ENCODE measurements at places on chromosomes 16 and 17.

DNA sequence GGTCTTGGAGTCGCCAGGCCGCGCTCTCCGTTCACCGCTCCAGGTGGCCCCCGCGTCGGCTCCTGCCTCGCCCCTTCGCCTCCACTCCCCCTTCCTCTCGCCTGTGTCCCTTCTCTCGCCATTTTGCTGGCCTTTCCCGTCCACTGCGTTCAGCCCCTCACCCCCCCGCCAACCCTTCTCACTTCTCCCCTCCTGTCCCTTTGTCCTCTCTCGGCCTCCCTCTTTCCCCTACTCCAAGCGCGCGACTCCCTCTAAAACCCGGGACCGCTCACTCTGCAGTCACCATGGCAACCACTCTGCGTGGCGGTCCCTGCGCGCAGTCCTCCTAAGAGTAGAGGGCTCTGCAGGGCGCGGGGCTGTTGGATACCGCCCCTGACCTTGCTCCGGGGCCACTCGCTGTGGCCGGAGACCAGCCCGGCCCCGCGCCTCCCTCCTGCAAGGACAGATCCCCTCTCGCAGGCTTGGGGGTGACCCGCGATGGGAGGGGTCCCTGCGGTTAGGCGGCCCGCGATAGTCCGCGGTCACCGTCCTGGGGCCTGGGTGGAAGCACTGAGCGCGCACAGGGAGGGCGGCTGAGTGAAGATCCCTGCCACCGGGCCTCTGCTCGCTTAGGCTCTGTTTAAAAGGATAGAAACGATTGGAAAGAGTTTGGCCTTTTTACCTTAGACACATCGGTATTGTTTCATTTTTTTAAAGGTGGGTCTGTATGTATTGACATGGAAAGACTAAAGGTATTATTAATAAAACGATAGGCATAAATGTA lies 454 bp downstream of the CCDC40 start:
- no peak for DNase-seq

- peak; percentile 33 for DNase-seq
These were observed 16.7 kb downstream of the RPRML start for GRCh38 chr17:46962374-46962790.

DNA sequence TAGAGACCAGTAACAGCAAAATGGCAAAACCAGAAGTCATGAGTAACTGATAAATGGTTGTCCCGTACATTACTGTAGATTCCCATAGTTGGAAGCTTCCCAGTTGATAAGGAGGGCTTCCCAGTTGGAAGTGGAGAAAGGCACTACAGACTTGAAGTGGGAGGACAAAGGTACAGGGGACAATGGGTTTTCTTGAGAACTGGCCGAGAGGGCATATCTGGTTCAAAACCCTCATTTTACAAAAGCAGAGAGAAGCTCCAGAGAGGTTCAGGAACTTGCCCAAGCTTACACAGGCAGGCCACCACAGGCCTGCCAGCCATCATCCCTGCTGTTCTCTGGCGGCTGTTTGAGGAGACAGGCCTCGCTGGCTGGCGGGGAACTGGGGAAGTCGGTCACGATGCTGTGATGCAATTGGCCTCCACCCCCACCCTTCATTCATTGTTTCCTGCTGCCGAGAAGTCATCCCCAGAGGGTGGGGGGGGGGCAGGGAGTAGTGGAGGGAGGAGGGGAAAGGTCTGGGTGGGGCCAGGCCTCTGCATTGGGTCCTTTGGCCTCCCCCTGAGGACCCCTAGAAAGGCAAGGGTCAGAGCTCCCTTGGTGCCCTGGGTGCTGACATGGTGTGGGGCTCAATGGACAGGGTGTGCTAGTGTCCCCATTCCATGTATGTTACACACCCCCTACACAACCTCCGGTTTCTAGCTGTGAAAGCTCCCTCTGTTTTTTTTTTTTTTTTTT lies 3.0 kb downstream of the UBALD2 start:
- DNase-seq, result no peak

DNA sequence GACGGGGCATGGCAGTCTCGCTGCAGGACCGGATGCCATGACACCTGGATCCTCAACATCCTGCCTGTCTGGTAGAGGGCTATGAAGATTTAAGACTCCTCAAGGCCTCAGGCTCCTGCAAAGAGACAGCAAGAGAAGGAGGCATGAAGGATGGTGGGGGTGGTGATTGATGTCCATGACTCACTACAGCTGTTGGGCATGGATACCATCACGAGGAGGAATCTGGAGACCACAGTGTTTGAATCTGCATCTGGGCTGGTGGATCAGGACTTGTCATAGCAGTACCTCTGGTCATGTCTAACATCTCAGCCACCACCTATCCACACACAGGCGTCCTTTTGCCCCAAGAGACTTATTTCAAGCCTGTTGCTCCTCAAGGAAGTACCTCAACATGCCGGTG lies 50.2 kb upstream of the WSCD1 start:
- DNase-seq, result no peak

DNA sequence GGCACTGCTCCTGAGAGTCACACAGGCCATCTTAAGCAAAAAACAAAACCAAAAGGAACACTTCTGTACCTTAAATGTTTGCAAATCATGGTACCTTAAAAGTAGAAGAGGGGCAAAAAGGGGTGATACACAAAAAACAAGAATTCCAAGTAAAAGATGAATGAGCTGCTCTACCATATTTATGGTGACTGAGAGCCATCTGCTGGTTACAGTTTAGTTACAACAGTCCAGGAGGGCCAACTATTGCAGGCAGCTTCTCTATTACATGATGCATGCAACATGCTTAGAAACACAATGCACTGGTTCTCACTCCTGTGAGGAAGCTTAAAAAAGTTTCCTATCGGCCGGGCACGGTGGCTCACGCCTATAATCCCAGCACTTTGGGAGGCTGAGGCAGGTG lies 53.5 kb downstream of the STX8 start:
- peak; percentile 25 for DNase-seq

GRCh38 chr17:66841328-66841727 lies 6.4 kb downstream of the CACNG5 start:
- no peak for DNase-seq

DNA sequence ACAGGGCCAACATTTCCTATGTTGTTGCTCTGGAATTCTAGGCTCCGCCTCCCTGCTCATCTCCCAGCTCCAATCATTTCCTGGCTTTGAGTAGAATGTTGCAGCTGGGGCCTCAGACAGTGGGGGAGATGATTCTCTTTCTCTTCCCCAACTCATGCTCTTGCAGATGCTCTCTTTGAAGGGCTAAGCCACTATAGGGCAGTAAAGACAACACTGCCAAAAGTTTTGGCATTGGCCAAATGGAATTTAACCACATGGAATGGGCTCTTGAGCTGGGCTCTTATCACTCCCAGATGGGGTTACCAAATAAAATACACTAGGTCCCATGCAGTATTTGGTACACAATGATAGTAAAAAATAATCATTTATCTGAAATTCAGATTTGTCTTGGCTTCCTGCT lies 19.6 kb upstream of the EFCAB13 start:
- peak; percentile 48 for DNase-seq

Measured in fibroblast of skin of left biceps (primary cell).